Lower leg skin (tissue), 4 donors: ENCODE measurements at places on chromosomes 7 and 10. TPM values are rescaled to one million over a fixed set of nuclear protein-coding genes. Genes with fewer than 3 reads are reported as not detected.

ASB10 gene
- total RNA-seq: not detected

- DNase-seq: no peak
Observed at GRCh38 chr10:61785473-61786105, 115.9 kb upstream of the ARID5B start.

DNA sequence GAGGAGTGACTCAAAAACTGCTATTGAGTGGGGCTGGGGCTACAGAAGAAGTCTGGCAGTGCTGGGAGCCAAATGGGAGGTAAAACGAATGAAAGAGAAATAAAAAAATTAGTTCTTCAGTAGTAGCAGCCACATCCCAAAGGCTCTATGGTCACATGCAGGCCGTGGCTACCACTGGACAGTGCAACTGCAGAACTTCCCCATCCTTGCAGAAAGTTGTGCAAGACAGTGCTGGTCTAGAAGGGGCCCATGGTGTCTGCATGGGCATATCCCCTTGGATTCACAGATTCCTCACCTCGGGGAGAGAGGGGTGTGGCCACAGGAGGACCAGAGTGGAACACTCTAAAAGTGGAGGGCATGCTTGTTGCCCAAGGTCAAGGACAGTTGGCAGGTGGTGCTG lies 47.6 kb downstream of the RPS24 start:
- DNase-seq: no peak

PARG gene
- total RNA-seq: 18.1 TPM

DNA sequence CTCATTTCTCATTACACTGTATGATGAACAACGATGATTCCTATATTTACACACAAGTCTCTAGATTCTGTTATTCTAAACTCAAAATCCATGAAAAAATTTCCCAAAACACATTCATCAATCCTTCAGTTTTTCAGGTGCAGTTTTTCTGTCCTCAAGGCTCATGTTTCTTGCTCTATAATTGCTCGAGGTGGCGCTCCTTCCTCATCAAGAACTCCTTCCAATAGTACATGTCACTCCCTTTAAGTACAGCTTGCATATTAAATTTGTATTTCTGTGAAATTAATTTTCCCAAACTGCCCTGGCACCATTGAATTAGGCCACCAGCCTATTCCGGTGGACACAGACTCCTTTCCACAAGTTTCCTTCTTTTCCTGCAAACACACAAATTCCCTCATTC lies 188.7 kb upstream of the MINDY3 start:
- no peak for DNase-seq

- DNase-seq: no peak
Observed at GRCh38 chr7:43199371-43200160, 87.1 kb downstream of the HECW1 start.

DNA sequence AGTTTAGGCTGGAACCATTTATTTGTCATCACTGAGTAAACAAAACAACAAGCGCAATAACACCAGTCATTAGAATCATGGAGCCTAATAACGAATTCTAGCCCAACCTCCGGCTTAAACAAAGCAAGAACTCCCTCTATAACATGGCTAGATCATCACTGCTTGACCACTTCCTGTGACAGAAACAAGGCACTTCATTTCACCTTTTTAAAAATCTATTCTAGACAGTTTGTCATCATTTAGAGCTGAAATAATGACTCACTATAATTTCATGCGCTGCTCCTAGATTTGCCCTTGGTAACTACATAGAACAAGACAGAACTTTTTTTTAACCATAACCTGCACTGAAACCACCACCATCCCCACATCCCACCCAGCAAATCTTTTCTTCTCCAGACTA lies 81.3 kb downstream of the OSBPL3 start:
- DNase-seq: no peak
